Nucleus accumbens (tissue), 56 donors: ENCODE measurements at places on chromosomes 1 and 21.

DNA sequence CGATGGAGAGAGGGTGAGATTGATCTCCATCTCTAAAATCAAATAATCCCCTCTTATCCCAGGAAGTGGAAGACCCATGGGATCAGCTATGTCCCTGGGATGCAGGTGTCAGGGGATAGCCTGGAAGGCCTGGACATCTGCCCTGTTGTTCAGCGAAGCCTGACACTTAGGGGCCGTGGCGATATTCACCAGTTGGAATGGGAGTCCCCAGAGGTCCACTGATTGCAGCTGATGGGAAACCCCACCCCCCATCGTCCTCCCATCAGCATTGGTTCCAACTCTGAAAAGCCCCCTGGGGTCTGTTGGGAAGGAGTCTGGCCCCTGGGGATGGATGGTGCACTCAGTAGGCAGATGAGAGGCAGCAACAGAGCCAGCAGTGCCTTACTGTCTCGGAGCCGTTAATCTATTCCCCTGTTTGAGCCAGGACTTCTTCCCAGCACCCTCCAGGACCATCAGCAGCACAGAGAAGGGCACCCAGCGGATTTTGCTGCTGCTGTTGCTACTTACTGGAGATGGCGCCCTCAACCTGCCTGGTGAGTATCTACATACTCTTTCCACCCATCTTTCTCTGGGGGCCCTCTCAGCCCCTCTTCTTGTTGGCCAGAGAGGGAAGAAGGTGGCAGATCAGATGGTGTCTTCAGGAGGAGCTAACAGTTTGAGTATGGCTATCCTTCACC, 13.4 kb downstream of the CATSPER4 start:
- no peak for DNase-seq

DNA sequence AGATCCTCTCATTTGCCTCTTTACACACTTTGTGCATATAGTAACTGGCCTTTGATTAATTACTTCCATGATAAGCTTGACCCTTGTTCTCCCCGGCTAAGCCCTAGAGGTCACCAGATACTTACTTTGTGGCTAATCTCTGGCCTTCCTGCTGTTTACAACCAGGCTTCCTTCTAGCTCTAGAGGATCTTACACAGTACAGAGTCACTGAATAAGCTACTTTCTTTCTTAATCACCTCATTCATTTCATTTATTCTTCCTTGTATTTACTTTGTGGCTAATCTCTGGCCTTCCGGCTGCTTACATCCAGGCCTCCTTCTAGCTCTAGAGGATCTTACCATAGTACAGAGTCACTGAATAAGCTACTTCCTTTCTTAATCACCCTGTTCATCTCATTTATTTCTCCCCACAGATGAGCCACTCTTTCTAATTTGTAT, 144.3 kb upstream of the C1orf21 start:
- DNase-seq, result no peak

DNA sequence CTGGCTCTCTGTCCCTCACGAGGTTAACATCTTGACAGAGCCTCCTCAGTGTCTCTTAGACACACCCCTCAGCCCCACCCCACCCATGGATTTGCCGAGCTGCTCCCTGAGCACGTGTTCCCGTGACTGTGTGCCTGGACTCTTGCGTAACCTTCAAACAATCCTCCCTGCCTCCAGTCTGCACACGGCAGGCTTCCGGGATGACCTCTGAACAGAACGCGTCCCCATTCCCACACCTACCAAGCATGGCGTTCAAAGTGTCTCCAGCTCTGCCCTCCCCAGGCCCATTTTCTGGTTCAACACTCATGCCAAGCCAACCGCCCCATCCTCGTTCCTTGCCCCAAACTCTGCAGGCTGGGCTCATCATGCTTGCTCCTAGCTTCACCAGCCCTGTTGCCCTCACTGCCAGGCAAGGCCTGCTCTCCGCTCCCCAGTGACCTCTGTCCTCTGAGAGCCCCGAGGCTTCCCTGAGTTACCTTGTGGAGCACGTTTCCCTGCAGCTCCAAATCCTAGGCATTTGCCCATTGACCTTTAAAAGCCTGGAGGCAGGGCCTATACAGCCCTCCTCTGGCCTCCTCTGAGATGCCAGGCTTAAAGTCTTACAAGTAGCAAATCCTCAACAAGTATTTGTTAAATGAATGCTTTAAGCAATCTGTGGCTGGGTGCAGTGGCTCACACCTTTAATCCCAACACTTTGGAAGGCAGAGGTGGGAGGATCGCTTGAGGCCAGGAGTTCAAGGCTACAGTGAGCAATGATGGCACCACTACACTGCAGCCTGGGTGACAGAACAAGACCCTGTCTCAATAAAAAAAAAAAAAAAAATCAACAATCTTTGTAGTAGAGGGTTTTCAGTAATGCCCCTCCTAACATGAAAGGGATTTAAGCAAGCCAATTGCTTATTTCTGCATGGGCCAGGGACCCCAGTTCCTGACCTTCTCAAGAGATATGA, 5.0 kb downstream of the AGT start:
- DNase-seq, result no peak

GRCh38 chr1:75125161-75125726, 8.9 kb upstream of the LHX8 start:
- no peak for DNase-seq

GRCh38 chr1:1332774-1333480, 1.8 kb downstream of the TAS1R3 start:
- DNase-seq, result no peak

DNA sequence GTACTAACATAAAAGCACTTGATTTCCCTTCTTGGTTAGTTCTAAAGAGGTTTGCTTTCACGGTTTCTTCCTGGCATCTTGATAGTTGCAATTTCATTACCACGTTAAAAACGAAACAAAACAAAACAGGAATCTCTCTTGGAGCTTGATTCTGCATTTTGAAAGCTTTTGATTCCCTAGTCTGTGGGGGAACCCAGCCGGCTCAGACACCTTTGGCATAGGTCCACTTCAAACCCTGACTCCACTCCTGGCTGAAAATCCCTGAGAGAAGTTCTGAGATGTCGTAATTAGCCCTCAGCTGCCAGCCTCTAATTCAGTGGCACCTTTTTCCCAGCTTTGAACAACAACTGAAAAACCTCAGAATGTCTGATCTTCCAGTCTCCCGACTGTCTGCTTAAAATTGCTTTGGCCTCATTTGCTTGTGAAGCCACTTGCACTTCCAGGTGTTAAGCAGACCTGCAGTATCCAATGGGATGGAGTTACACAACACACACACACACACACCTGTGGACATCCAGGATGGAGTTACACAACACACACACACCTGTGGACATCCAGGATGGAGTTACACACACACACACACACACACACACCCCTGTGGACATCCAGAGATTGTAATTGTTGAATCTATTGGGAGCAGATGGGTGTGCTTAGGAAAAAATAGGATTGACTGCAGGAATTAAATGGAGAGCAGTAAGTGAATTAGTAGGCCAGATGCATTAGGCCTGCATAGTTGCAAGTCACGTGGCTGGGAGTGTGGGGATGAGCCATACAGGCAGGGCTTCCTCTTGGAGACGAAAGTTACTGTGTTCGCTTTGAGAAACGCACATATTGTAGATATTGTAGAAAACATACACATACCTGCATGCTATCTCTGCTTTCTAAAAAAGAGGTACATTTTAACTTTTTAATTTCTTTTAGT, 285.6 kb upstream of the FMN2 start:
- no peak for DNase-seq

GRCh38 chr1:196481616-196482015, 126.6 kb downstream of the KCNT2 start:
- DNase-seq, result no peak

- no peak for DNase-seq
These were observed 57.3 kb downstream of the RGS5 start for GRCh38 chr1:163145435-163145834.

DNA sequence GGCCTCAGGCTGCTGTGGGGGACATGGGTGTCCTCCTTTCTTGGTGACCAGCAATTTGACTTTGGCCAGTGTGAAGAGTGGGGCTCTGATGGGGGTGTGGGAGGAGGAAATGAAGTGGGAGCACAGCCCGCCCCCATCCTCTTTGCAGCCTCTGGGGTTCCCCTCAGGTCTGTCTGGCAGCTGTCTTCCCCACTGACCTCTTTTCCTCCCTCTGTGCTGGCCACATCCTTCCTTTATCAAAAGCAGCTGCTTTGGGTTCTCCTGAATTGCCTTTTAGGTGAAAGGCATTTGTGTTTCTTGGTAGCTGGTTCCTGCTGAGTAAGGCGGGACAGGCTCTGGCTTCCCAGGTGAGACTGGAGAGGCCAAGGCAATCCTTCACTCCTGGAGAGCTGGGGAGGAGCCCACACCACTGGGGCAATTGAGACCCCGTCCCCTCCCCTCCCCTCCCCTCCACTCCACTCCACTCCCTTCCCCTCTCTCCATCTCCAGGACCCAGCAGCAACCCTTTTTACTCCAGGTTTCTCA, 24.9 kb downstream of the PCAT6 start:
- DNase-seq, result no peak

DNA sequence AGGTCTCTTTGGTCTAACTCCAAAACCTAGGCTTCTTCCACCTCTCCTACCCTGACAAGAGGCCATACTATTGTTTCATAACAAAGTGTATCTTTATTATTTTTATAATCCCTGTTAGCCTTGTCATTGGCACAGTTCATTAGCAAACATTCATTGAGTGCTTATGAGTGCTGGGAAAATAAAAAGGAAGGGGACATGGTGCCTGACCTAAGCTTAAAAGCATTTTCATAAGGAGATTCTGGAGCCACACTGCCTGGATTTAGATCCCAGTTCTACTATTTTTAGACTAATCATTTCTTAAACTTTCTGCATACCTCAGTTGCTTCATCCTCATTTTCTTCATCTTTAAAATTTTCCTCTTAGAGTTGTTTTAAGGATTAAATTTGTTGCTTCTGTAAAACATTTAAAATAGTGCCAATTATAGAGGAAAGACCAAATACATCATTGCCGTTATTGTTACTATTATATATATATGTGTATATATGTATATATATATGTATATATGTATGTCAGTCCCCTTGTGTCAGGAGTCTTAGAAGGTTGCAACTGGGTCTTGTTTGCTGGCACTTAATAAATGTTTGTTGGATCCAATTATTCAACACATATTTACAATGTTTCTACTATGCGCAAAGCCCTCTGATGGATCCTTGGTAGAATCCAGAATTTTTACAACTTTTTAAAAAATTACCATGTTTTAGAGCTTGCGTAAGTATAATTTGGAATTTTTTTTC, 250.9 kb upstream of the SGIP1 start:
- DNase-seq, result no peak

DNA sequence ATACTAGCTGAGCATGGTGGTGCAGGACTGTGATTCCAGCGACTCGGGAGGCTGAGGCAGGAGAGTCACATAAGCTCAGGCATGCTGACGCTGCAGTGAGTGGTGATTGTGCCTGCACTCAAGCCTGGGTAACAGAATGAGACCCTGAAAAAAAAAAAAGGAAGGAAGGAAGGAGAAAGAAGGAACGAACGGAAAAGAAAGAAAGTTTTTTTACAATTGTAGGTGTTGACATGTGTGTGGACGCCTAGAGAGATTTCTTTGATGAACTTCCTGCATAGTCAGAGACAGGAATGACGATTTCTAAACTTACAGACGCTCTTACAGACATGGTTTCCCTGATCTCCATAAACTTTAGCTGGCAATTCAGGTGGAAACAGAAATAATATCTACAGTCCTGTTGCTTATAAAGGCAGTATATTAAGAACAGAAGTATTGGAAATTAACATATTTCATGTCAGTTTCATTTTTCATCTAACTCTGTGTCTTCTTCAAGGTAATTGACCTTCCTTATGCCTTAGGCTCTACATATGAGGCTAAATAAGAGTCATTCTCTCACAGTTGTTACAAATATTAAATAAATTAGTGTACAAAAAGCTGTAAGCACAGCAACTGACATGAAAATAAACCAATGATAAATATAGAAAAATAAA, 4.1 kb downstream of the SAMSN1 start:
- DNase-seq, result no peak

DNA sequence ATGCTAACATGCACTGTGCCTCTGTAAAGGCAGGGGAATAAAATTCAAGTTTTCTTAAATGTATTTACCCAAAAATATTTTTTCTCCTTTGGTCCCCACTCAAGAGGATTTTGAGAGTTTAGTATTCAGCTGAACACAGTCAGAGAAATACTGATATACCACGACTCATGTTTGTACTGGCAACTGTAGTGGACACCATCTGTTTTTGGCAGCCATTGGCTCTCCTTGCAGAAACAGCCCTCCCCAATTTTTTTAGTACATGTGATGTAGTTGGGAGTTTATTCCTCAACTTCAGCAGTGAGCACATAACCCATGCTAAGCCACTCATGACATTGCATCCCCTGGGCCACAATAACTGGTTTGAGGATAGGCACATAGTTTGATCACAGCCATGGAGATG, 154.8 kb upstream of the POU3F1 start:
- no peak for DNase-seq
